ENCODE measurements at places on chromosomes 5 and 9.

DNA sequence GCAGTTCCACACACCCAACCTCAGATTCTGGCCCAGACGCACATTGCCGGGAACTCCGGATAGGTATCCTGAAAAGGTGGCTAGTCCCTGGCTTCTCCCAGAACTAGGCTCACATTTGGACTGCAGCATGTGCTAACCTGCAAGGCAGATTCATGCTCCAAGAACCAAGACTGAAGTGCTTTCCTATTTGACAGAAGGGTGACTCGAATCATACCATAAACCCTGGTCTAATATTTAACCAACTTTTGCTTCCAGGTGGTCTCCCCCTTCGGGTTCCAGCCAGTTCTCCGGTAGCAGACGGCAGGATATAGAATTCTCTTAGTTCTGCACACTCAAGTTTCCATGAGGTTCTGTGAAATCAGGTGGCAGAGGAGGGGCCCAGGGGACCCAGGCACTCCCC, 7.6 kb downstream of the PTGES start:
- DNase-seq, result no peak

- peak; percentile 47 for DNase-seq
These were observed at the start of gene FGFR4 for GRCh38 chr5:177086654-177087397. Gene FGFR4 (plus strand): TSS chr5:177086915. CDS start chr5:177089603, 2,688 bp downstream.

DNA sequence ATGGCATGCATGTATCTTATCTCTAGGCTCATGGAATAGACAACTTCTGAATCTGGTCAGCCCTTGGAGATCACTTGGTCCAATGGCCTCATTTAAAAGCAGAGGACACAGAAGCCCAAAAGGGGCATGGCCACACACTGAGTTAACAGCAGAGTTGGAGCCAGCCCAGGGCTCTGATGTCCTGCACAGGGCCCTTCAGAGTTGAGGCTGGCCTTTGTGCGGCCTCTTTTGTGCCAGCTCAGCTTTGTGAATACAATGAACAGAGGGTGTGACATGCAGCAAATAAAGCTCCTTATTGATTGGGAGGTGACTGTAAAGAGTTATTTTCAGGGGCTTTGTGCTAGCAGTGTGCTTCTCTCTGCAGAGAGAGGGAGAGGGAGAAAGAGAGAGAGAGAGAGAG, 150.1 kb upstream of the STK32A start:
- DNase-seq, result no peak

DNA sequence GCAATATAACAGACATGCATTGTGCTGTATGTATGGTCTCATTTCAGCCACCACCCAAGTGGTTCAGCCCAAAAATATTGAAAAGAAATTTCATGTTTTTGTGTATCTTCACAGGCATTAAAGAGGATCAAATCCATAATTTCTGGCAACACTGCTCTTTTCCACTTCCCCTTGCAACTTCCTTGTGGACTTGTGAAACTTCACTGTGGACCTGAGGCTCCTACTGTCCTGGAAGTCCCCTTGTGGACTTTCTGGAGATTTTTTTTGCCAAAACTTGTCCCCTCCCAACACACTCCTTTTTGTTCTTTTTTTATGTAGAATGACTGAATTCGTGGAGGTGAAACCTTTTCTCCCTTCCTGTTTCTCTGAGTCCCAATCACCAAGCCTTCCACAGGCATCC, 14.3 kb downstream of the OTULINL start:
- DNase-seq, result no peak

DNA sequence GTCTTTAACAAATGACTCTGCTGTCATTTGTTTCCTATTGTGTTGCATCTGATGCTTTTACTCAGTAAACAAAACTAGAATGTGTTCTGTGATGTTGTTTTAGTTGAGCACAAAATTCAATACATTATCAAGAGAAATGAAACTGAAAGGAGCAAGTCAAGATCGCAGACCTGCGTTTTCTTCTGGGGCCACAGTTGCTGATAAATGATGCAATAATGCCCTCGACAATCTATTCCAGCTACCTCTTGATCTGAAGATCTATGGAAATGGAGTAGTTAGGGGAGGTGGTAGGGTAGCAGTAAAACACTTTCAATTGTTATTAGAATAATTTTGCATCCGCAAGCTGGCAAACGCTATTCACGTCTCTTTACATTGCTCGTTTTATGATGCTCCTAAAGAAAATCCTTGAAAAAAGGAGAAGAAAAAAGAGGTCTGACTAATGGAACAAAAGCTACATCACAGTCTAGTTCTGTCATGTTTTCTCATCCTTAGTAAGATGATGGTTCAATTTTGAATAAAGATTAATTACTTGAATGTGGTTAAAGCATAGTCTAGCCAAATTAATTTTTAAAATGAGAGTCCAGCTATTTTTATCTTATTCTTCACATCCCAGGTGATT, 1.6 kb downstream of the ZNF366 start:
- no peak for DNase-seq

DNA sequence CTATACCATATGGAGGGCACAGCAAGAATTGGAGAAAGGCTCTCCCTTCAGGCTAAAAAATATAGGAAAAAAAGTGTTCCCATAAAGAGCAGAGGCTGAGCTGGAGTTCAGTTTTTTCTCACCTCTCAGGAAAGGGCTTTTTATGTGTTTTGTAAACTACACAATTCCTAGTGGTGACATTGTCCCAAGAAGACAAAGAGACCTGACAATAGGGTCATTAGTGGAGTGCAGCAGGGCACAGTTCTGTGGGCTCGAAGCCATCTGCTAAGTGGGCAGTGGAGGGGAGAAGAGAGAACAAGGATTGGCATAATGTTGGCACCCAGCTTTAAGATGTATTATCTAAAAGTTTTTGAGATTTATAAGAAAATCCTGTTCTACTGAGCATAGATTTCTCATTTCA, 162.5 kb downstream of the HCN1 start:
- DNase-seq, result no peak

DNA sequence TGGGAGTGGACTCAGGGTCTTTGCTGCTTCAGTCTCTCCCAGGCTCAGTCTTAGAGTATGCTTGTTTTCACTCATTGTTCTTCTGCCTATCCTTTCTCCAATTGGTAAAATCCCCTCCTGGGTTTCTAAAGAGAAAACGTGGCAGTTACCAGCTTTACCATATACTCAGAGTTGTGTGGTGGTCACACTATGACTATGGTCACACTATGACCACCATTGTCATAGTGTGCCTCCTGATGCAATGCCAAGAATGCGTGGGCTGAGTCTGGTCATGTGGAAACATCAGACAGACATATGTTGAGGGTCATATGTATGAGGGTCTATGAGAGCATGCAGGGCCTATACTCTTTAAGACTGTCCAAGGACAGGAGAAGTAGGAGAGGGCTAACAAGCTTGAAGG, 326.5 kb upstream of the PRR16 start:
- DNase-seq, result no peak

GRCh38 chr9:83106772-83107171, 43.8 kb upstream of the RASEF start:
- DNase-seq, result no peak

DNA sequence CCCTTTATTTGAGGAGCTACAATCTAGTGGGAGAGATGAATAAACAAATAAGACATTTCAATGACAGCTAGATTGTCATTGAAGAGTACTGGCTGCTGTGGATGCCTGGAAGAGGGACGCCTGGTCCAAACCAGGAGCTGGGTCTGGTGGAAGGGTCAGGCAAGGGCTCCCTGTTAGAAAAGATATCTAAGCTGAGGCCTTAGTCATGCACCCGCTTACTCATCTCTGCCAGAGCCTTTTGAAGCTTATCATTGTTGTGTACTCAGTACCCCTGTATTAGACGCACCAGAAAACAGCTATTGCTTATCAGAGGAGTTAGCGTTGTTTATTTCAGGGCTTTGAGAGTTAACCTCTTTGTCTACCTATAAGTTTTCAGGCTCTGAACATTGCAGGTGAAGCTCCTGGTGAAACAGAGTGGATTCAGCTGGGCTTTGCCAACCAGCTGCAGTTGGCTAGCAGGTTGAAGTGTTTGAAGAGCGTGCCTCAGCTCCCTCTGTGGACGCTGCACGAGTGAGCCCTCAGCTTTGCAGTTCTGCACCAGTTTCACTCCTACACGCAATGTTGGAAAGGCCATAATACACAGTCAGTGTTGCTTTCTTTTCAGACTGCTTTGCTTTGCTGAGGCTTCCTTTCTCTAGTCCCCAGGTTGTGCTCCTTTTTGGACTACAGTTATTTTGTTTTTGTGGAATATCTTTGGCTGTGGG, 5.6 kb upstream of the GPR151 start:
- no peak for DNase-seq

DNA sequence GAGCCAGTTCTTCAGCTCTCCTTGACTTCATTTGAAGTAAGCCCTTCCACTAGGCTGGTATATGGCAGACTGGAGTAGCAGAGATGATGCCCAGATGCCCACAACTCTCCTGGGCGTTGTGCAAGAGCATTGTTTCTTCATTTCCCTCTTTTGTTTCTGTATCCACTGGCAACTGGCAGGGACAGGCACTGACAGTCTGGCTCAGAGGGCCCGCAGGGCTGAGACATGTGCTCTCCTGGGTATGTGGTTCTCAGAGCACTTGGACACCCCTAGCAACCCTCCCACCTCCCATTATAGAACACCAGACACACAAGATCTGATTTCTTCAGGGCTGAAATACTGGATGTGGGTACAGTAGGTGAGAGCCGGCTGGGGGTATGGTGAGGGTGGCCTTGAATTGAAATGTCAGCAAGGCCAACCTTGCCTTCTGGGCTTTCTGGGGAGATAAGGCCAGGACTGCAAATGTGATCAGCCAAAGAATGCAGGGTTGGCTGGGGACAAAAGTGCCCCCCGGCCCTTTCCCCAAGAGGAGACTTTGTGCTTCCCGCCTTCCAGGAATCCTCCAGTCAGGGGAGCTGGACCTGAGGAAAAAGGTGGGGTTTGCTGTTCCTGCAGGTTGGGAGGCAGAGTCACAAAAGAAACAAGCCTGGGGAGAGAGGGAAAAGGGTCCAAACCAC, 28.6 kb upstream of the CTNNA1 start:
- DNase-seq, result no peak

- no peak for DNase-seq
These were observed 111.2 kb downstream of the LRRC70 start for GRCh38 chr5:62689599-62690368.

DNA sequence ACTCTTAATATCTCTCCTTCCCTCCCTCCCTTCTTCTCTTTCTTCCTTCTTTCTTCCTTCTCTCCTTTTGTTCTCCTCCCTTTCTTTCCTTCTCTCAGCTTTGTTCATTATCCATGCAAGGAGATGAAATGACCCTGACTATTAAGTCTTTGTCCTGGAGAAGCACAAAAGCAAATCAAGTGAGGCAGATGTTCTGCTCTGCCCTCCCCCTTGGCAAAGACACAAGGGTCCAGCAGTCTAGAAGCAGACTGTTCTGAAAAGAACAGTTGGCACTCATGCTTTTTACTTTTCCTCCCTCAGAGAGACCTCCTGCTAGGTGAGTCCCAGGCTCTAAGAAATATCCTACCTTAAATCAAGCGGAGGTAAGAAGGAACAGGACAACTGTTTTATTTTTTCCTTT, 1067.6 kb upstream of the DMAC1 start:
- no peak for DNase-seq

DNA sequence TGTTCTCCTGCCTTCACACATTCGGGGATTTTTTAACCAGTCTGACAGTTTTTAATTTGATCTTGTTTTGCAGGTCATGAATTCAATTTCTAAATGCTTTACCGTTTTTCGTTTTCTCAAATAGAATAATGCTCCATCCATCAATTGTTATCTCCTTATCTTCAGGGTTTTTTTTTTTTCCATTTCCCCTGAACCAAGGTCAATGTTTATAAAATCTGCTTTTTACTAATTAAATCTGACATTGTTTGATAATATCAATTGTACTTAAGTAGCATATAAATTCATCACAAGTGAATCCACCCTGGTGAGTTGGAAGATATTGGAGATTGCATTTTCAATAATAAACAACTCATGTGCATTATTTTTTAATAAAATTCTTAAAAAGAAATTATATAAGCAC, 2004.6 kb upstream of the WWC1 start:
- DNase-seq, result no peak

- no peak for DNase-seq
These were observed 22.1 kb upstream of the FAM13B start for GRCh38 chr5:138054847-138055558.

DNA sequence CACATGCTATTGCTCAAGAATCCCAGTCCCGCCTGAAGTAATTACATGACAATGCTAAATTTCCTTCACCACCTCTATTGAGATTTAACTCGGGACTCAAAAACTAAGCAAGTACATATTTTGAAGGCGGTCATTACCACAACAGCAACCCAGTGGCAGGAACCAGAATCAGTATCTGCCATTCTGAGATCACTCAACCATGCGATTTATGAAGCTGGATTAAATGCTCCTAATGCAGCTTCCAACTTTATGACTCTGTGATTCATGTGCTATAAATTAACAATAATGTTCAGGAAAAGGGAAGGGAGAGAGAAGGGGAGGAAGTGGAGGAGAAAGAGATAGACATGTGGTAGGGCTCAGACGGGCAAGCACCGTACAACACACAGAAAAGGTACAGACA, 194.7 kb downstream of the DNAH5 start:
- no peak for DNase-seq

GRCh38 chr9:93052791-93053540, 5.5 kb upstream of the SUSD3 start:
- DNase-seq, result no peak

DNA sequence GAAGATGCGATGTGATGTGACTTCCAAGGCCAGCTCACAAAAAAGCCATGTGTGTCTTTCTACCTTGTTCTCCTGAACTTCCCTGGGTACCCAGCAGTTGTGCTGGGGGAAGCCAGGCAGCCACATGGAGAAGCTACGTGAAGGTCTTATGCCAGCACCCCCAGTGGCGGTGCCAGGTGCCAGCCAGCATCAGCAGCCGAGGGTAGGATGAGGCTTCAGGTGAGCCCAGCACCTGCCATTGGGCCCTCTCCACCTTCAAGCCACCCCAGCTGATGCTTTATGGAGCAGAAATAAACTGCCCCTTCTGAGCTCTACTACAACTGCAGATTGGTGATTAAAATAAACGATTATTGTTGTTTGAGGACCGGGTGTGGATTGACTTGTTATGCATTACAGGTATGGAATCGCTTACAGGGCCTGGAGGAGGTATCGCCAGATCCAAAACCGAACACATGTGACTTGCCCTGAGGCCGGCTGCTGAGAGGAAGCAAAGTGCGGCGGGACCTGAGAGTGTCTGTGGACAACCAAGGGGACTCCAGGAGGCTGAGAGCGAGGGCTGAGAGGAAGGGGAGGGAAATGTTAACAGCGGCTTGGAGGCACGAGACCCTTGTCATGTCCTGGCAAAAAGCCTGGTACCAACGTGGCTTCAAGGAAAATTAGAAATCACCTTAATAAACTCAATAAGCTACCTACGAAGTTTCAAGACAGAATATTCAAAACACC, 36.0 kb upstream of the OLFM1 start:
- no peak for DNase-seq

GRCh38 chr9:112000743-112001142, 104.1 kb downstream of the UGCG start:
- DNase-seq, result no peak

Measured in activated T-helper 1 cell treated with Interleukin-2 at 50 U/mL for 16 hours (primary cell).